ENCODE measurements at places on chromosomes 2 and 18. TPM values are rescaled to one million over a fixed set of nuclear protein-coding genes. Genes with fewer than 3 reads are reported as not detected.

DNA sequence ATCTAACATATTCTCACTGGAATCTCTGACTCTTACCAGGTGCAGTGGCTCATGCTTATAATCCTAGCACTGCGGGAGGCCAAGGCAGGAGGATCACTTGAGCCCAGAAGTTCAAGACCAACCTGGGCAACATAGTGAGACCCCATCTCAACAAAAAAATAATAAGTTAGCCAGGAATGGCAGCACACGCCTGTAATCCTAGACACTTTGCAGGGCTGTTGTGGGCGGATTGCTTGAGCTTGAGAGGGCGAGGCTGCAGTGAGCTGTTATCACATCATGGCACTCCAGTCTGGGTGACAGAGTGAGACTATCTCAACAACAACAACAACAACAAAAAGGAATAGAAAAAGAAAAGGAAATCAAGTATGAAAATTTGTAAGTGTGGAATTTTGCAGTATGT is 306.5 kb upstream of the CYP26B1 start:
- DNase-seq = no peak

- DNase-seq = no peak
Measured at GRCh38 chr18:78730546-78730945, 249.1 kb upstream of the SALL3 start.

- DNase-seq = peak; percentile 9
Measured at GRCh38 chr2:68832233-68832869, 38.8 kb downstream of the BMP10 start.

The NRP2 gene
- total RNA-seq = 62.5 TPM

The TRABD2A gene
- not detected for total RNA-seq

- no peak for DNase-seq
Measured at GRCh38 chr18:49212819-49213218, 247.6 kb downstream of the DYM start.

The PTPRN gene
- 1.9 TPM for total RNA-seq

- DNase-seq = peak; percentile 30
Measured at GRCh38 chr2:45612285-45612684, 1.2 kb upstream of the SRBD1 start.

- DNase-seq = no peak
Measured at GRCh38 chr18:36309436-36310391, 12.2 kb downstream of the FHOD3 start.

The ID2 gene
- 241 TPM for total RNA-seq

The NMUR1 gene
- 0.11 TPM for total RNA-seq

The MC5R gene
- total RNA-seq = not detected

The KYNU gene
- 0.93 TPM for total RNA-seq

DNA sequence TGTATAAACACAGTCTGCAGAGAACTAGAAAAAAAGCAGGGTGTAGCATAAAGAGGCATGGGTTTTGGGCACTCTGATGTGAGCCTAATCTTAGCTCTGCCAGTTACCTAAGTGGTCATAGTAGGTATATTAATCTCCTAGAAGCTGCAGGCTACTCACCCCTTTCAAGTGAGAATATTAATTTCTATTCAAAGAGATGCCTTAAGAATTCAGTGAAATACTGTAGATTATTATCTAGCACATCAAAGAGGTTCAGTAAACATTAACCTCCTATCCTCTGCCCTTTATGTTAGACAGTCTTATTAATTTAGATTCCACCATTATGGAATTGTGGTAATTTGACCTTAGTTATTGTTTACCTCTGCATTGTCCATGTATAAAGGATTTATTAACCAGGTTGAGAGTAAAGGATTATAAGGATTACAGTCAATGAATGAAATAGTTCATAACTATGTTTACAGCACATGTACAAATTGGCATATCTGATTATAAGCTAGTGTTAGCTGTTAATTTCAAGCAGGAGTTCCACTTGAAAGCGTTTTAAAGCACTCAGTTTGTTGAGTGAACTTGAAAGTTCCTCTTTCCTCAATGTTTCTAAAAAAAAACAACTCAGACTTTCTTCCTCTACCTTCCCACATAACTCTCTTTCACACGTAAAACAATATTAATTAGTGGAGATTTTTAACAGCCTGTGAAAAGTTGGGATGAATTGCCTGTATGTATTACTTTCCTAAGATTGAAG is 150.6 kb upstream of the EPC2 start:
- DNase-seq = no peak

DNA sequence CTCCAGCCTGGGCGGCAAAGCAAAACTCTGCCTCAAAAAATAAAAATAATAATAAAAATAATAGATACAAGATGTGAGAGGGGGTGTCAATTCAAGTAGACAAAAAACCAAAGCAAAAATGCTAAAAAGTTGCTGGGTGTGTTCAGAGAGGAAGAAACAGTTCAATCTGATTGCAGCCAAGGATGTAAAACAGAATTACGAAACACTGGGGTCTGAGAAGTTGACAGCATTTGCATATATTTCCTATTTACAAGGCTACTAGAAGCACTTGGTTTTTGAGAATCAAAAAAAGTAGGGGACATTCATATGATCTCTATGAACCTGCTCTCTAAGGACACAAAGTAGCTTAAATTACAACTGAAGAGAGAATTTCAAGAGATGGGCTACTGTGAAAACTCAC is 7.6 kb downstream of the TRIP12 start:
- DNase-seq = no peak

DNA sequence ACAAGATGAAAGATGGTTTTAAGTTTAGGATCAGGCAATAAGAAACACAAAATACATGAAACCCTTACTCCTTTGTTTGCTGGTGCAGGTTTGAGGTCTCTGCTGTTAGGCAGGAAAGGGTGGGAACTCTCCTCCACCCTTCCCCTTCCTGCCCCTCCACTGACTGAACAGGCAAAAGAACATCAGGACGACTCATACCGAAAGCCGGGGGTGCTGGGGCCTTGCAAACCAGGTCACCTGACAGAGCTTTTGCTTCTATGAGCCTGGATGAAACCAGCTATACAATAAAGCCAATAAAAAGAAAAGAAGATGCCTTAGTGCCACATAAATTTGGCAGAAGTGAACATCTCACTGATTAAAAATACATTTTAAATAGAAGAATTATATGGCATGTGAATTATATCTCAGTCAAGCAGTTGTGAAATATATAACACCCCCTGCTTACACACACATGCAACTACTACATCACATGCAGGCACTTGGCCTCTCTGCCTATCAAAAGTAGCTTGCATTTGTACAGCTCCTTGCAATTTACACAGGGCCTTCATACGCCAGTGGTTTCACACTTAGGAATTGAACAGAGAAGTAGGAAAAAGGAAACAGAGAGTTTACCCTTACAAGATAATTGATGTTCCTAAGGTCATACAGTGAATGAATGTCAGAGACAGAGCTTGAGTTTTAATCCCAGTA is 215.1 kb upstream of the TRIB2 start:
- DNase-seq = peak; percentile 33

The MARCO gene
- total RNA-seq = 1.1 TPM

DNA sequence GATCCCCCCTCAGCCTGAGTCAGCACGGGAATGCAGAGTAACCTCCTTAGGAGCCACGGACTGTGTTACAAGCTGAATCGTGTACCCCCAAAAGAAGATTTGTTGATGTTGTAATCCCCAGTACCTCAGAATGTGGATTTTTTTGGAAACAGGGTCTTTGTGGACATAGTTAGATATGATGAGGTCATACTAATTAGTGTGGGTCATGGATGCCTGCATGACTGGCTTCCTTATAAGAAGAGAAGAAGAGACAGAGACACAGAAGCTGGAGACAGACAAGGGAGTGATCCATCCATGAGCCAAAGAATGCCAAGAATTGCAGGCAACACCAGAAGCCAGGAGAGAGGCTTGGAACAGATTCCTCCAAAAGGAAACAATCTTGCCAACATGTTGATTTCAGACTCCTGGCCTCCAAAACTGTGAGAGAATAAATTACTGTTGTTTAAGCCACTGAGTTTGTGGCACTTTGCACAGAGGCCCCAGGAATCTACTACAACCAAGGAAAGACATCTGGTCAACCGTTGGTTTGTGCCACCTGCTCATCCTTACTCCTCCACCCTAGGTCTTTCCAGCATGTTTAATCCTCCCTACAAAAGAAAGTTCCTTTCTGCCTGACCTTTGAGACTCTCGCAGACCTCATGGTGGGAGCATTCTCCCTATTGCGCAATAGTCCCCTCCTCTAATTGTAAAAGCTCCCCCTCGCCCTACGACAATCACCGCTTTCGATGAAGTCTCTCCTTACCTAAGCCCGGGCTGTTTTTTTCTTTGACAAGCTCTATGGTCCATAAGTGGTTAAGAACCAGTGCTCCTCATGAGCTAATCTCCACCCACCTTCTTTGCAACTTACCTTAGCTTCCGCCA is 91.6 kb downstream of the DNER start:
- DNase-seq = no peak

DNA sequence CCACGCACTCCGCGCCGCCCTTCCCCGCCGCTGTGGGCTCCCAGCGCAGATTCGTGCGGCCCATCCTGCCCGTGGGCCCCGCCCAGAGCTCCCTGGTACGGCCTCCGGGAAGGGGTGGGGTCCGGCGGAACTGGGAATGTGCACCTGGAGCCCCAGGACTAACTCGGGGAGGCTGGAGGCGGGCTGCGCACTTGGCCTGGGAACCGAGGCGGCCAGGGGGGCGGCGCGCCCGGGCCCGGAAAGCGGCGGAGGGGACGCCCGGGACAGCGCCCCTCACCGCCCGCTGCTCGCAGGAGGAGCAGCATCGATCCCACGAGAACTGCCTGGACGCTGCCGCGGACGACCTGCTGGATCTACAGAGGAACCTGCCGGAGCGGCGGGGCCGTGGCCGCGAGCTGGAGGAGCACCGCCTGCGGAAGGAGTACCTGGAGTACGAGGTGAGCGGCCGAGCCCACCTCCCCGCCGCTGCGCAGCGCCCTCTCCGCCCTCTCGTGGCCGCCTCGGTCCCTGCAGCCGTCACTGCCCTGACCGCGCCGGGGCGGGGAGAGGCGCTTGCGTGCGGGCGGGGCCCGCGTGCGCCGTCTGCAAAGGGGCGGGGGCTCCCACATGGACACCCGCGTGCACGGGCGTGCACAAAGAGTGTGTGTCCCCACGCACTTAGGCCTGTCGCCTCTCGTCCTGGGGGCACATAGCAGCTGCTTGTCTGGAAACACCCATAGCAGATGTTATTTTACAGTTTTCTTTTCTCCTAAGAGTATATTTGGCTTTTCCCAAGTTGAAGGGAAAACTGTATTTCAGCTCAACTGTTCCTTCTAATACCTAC is 25.2 kb downstream of the PSD4 start:
- DNase-seq = peak; percentile 90

DNA sequence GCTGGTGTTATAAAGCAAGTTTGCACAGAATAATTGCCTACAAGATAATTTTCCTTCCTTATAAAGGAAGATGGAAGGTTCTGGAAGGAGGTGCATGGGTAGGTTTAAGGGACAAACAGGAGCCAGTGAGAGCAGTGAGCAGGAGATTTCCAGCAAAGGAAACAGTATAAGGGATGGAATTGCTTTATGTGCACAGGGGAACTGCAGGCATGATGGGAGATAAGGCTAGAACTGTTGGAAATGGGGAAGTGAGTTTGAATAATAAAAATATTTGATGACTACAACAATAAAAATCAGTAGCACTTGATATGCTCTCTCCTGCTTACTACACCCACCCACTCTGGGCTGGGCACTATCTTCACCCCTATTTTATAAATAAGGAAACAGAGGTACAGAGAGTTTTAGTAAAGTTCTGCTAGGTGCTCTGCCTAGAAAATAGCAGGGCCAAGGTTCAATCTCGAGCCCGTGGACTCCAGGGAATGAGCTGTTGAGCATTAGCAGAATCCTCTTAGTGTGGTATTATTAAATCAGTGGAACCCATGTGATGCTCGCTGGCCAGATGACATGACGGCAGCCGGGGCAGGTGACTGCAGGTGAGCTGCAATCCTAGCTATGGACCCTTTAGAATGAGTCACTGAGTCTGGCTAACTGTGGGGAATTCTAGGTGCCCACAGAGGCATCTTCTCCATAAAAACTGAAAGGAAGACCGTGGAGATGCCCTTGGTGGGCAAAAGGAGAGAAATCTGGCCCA is 302.5 kb downstream of the PIEZO2 start:
- DNase-seq = no peak

GRCh38 chr2:100813527-100813926 is 6.4 kb upstream of the NPAS2 start:
- no peak for DNase-seq

GRCh38 chr2:190674966-190675650 is 26.2 kb downstream of the NAB1 start:
- DNase-seq = no peak

GRCh38 chr18:45626330-45627203 is 11.3 kb downstream of the SLC14A2 start:
- peak; percentile 49 for DNase-seq

DNA sequence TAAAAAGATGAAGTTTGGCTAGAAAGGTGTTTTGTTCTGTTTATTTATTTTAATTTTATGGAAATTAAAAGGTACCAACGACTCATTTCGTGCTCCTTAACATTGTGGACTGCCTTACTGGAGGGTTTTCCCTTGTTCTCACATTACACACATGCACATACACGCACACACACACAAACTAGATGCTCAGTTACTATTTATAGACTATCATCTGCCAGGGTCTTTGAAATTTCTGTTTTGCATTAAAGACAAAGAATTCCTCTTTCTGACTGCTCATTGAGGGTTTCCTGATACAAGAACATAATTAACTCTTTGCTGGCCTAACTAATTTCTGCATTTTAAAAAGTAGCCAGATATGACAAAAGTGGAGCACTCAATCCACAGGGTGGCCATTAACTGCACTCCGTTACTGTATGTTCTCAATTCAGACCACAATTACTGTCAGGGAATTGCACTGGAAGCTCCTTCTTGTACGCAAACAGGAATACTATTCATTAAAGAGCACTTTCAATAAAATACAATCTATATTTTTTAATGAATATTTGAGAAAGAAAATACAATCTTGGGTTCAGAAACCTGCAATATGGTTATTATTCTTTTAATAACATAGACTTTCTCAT is 366.9 kb upstream of the GALNT5 start:
- no peak for DNase-seq

GRCh38 chr18:24928301-24928878 is 423.6 kb downstream of the ZNF521 start:
- DNase-seq = no peak

The LRP1B gene
- total RNA-seq = 82.7 TPM

GRCh38 chr2:118855451-118856279 is 8.2 kb upstream of the EN1 start:
- DNase-seq = peak; percentile 75

The FIGN gene
- total RNA-seq = 2.8 TPM

The EGR4 gene
- total RNA-seq = not detected

GRCh38 chr2:207505171-207505570 is 24.6 kb upstream of the CREB1 start:
- DNase-seq = peak; percentile 24

The CD207 gene
- total RNA-seq = not detected

All from thyroid gland (tissue), 4 donors.